ENCODE measurements at places on chromosomes 13 and 19.
A peak's percentile ranks its signal among the peaks of the same experiment; 100 is the strongest.

DNA sequence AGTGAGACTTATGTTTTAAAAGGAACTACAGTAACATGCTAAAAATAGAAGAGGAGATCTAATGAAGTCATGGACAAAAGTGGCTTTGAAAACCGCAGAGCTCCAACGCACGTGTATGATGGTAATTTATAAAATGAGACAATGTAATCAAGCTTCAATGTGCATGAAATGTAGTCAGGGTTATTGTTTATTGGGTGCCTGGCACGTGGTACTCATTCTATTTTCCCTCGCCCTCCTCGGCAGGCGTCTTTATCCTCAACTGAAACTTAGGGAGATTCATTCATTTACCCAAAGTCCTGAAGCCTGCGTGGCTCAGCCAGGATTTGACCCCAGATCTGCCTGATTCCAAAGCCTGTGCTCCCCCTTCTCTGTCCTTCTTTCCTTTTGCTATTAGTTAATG is 79.8 kb downstream of the CHST8 start:
- no peak for DNase-seq

GRCh38 chr19:50489461-50490011 is 12.9 kb upstream of the GARIN5A start:
- DNase-seq: no peak

GRCh38 chr13:75312884-75313520 is 169.0 kb downstream of the TBC1D4 start:
- DNase-seq: peak; percentile 22

DNA sequence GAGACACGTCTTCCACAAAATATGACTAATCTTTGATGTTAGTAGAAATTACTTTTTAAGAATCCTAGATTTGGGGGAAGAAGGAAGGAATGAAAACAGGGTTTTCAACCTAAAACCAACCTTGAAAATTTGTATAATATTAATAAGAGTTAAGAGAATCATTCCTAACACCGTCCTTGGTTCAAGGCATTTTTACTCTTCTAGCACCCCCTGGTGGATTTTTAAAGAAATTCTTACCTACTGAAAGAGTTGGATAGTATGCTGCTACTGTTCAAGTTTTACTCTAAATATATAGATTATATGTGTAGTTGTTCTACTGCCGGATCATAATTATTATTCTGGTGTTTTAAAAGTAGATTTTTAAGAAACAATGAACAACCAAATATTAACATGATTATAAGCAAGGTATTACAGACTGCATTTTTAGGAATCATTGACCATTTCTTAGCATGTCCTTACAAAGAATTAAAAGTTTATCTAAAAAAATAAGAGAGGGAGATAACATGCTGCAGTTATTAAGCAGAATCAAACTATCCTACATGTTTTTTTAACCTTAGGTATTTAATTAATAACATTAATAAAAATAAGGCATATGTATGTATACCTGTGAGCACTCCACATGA is 7.4 kb upstream of the SLITRK6 start:
- DNase-seq: no peak

DNA sequence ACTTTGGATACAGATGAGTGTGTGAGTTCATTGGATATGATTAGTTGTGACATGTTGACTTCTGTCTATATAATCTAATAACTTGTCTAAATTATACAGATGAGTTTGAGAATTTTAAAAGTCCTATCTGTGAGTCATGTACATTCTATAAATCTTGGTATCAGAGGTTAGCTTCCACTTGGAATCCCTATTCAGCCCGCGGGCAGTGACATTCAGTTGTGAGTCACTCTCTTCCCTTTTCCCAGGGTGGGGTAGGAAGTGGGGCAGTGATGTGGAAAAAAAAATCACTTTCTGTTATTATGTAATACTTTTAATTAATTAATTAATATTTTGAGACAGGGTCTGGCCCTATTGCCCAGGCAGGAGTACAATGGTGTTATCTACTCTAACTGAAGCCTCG is 33.0 kb upstream of the ZNF808 start:
- DNase-seq: no peak

DNA sequence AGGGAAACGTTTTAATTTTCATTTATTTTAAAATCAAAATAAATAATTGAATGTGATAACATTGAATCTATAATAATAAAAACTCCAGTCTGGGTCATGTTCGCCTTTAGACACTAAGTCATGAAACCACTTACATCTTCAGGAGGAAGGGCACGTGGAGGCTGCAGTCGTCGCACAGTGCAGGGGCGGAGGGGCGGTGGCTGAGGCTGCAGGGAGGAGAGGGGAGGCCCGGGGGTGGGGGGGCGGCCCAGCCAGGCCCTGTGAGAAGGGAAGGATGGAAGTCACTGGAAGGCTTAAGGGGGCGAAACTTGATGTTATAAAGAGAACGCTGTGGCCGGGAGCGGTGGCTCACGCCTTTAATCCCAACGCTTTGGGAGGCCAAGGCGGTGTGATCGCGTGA is 14.9 kb upstream of the LATS2 start:
- no peak for DNase-seq

DNA sequence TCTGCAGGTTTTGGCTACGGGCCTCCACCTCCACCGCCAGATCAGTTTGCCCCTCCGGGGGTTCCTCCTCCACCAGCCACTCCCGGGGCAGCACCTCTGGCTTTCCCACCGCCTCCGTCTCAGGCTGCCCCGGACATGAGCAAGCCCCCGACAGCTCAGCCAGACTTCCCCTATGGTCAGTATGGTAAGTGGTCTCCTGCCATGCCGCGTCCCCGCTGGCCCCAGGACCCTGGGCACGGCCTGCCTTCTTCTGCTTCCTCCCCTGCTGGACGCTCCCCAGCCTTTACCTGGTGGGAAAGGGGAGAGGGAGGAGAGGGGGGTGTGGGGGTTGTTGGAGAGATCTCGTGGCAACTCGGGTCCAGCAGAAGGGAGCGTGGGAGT is 5.7 kb upstream of the RPS15 start:
- no peak for DNase-seq

GRCh38 chr13:37277007-37277406 is 171.5 kb upstream of the CSNK1A1L start:
- DNase-seq: no peak

DNA sequence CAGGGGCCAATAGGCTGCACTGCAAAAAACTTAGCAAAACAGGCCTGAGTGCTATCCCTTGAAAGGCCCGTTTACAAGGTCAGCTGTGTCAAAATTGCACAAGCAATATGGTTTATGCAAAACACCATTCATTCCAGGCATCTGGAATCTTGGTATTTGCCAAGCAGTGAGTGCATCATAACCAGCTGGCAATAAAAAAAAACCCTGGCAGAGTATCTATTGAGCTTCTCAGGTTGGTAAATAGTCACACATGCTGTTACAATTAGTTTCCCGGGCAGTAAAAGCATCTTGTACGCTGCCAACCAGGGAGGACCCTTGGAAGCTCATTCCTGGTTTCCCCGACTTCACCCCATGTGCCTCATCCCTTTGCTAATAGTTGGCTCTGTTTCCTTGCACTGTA is 21.3 kb downstream of the ZNF77 start:
- DNase-seq: no peak

DNA sequence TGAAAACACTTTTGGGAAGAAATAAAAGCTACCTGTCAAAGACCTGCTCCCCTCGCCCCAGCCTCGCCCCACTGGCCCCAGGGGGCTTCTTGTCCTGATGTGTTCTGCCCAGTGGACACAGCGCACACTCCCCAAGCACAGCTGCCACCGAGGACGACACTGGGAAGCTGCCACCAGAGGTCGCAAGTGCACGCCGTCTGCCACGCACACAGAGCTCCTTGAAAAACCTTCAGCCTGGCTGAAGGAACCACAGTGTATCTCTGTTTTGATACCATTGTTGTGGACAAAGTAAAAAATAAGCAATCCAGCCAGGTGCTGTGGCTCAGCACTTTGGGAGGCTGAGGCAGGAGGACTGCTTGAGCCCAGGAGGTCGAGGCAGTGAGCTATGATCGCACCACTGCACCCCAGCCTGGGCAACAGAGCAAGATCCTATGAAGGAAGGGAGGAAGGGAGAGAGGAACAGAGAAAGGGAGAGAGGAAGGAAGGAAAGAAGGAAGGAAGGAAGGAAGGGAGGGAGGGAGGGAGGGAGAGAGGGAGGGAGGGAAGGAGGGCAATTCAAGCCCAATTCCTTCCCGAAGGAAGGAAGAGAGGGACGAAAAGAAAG is 57.3 kb downstream of the CEBPG start:
- peak; percentile 50 for DNase-seq

DNA sequence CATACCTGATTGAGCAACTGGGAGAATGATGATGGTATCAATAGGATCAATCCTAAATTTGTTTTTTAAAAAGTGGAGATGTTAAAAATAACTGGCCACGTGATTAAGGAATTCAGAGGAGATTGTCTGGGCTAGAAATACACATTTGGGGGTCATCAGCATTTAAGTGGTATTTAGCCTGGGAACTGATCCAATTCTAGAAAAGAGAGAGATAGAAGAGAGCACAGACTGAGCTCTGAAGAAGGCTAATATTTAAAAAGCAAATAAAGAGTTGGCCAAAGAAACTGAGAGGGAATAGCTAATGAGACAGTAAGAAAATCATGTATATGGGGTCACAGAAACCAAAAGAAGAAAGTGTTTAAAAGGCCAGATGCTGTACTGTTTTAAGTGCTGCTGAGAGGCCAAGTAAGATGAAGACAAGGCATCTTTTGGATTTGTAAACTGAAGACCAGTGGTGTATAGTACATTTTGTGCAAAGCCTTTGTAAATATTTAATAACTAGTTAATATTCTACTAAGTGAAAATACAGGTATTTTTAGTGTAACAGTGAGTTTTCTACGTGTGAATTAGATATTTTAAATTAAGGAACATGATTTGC is 40.2 kb downstream of the UBL3 start:
- DNase-seq: no peak

- no peak for DNase-seq
These were observed 58.7 kb downstream of the SIAH3 start for GRCh38 chr13:45792827-45793303.

- DNase-seq: no peak
These were observed 30.4 kb downstream of the ATP11A start for GRCh38 chr13:112720251-112720650.
